ENCODE measurements at places on chromosomes 2 and 18.
A peak's percentile ranks its signal among the peaks of the same experiment; 100 is the strongest.

GRCh38 chr2:99674090-99674489, 184.3 kb upstream of the REV1 start:
- no peak for DNase-seq

DNA sequence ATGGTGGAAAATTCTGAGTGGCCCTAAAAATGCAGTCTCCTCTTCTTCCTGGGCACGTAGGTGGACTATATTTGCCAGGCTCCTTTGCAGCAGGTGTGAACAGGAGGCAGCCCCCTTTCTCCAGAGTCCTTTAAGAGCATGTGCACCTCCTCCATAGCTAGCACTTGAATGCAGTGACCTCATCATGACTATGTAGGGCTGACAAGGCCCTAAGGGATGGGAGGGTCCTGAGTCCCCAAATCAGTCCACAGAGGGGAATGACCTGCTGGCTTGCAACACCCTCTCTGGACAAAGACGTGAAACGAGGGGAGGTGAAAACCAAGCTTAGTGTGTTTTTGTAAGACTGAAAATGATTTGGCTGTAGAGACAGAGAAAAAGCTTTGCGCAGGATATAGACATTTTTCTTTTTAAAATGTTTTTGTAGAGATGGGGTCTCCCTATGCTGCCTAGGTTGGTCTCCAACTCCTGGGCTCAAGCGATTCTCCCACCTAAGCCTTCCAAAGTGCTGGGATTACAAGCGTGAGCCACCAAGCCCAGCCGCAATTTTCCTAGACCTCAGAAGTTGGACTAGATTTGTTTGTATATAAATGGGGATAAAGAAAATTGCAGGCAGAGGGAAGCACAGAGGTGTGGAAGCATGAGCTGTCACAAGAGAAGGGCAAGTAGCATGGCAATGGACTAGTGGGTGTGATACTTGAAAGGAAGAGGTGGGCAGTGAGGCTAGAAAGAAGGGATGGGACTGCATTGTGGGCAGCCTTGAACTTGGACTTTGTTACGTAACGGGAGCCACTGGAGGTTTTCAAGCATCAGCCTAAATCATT, 28.8 kb downstream of the LONRF2 start:
- no peak for DNase-seq

- DNase-seq = no peak
These were observed 14.7 kb upstream of the IKZF2 start for GRCh38 chr2:213166109-213166508.

DNA sequence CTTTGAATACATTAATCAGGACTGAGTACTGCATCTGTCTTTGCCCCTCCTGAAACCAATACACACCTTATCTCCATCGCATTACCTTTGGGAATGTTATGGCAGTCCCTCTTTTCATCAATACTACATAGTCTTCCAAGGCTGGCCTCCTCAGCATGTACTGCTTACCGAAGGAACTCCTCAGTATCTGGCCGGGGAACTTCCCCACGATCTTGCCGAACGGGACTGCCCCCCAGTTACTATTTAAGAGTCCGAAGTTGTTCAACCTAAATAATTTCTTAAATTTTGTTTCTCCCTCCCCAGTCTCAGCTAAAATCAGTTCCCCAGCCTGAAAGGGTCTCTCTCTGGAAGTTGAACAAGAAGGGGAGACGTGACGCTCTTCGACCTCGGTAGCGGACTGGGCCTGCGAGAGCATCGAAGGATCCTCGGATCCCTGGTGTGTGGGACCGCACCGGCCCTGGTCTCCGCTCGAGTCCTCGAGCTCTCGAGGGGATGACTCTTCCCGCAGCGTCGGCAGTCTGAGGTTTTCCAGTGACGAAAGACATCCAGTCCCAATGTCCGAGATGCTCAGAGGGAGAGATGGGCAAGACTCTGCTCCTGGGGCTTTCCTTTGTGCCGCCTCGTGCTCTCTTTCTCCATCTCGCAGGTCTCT, 489 bp downstream of the TRMT61B start:
- peak; percentile 67 for DNase-seq

- DNase-seq = no peak
These were observed 142.7 kb upstream of the NFATC1 start for GRCh38 chr18:79252904-79253633.

DNA sequence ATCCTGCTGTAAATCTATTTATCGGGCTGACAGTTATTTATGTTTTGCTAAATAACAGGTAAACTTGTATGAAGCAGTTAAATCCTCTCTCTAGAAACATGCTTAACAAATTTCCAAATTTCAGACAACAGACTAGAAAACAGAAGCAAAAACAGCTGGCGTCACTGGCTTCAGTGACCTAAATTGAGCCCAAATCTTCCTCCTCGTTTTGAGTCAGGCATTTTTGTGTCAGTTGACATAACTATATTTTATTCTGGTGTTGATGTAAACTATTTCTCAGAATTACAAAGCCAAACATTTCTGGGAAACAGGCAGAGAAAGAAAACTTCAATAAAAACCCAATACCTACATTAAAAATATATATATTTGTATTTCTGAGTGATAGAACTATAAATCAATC, 21.7 kb downstream of the RBMS1 start:
- DNase-seq = no peak

DNA sequence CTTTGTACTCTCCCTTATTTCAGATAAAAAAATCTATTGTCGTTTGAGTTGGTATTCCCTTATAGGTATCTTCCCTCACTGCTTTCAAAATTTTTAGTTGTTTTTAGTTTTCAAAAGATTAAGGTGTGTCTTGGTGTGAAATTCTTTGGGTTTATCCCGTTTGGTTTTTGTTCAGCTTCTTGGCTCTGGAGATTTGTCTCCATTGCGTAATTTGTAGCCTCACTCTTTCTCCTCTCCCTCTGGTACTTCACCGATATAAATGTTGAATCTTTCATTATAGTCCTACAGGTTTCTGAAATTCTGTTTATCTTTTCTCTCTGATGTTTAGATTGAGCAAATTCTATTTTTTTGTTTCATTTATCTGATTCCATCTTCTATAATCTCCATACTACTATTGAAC, 113.8 kb upstream of the HS6ST1 start:
- no peak for DNase-seq

DNA sequence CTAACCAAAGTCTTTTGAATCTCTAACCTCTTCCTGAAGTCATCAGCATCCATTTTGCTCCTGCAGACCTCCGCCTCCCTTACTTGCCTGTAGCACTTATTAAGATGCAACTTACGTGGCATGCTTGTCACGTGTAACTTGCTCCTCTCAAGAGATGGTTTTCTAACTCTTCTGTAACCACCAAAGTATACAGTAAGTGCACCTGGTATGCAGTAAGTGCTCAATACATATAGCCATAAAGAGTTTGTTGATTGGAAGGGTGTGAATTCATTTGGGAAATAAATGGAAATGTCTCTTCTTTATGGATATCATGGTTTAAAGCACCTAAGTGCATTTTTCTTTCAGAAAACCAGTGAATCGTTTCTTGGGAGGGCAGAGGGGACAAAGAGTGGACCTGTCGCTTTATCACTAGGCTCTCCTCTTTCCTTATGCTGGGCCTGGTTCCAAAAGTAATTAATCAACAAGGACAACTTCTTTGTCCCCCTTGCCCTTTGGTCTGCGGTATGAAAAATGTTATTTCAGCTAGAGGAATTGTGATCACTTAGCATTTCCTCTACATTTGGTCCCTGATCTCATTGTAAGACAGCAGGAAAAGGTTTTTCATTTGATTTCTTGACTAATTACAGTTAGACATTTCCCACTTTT, 370.0 kb upstream of the SPRED2 start:
- no peak for DNase-seq

- DNase-seq = no peak
These were observed 48.4 kb upstream of the IGFBP5 start for GRCh38 chr2:216743781-216744180.

GRCh38 chr2:26706616-26707473, 14.3 kb downstream of the KCNK3 start:
- no peak for DNase-seq

- no peak for DNase-seq
These were observed 15.1 kb downstream of the ST3GAL5 start for GRCh38 chr2:85873679-85874078.

DNA sequence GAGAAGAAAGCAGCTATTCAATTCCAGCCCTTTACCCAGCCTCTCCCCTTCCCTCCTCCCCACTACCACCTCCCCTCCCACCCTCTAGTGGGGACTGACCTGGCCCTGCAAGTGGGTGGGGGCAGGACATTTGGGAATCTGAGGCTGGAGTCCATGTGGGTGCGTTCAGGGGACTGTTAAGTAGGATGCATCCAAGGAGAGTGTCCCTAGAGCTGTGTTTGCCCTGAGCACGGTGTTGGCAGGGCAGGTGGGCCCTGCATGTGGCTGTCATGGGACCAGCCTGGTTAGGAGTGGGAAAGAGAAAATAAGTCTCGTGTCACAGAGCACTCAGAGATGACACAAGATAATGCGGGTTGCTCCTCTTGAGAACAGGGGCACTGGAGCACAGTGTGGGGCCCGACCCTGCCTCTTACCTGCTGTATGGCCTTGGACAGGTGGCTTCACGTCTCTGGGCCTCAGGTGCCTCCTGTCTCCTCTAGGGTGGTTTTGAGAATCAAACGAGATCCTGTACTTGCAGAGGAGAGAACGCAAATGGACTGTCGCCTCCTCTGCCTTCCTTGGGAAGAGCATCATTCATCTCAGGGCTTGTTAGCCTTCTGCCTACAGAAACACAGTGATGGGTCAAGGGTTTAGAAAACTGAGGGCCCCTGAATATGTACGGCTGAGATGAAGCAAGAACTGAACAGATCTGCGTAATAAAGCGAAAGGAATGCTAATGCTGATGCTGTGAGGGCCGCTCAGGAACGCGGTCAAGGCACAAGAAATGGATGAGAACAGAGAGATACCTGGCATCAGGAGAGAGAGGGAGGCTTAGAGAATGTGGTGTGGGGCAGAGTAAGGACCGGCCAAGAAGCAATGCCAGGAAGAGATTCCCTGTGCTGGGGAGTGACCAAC, 187.7 kb upstream of the HAAO start:
- DNase-seq = no peak

DNA sequence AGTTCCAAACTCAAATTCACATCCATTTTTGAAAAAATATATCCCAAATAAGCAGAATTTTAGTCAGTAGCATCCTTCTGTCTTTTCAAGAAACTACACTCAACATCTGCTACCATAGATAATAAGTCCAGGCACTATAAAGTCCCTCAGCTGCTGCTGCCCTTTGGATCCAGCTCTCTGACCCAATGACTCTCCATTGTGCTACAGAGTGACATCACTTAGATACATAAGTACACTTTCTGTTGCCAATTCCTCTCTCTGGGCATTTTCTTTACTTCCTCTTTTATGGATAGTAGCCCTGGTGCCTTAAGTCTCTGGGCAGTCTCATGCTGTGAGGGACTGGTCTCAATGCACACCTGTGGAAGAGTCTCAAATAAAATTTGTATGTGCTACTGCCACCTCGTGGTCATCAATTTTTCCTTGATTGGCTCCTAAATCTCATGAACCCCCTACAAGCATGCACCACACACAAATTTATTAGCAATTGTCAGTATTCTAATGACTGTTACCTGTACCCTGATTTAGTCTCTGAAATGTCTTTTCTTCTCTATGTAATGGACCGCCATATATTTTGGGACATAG, 219.2 kb downstream of the LRP1B start:
- peak; percentile 30 for DNase-seq

GRCh38 chr2:239386001-239386670, 14.7 kb downstream of the HDAC4 start:
- DNase-seq = no peak

- no peak for DNase-seq
These were observed 36.9 kb downstream of the KCNE4 start for GRCh38 chr2:223088866-223089265.

DNA sequence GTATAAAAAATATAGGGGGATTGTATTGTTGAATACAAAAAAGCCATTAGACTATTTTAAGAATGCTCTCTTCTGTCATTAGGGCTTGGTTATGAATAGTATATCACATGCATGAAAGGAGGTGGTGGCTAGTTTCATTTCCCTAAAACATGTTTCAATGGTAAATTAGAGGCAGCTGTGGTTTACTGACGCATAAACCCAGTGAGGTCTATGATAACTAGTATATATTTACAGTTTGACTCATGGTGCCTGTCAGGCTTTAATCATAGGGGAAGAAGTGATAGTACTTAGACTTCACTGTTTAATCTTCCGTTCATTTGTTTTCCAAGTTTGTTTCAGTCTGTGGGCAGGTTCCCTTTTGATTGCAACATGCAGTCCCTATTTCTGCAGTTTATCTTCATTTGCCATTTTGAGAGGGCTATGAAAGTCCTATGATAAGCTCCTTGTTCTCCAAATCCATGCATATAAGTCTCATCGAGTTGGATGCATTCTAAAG, 55.1 kb upstream of the MAP4K3 start:
- DNase-seq = peak; percentile 94

GRCh38 chr2:126890551-126891450, 7.9 kb upstream of the TEX51 start:
- DNase-seq = no peak

DNA sequence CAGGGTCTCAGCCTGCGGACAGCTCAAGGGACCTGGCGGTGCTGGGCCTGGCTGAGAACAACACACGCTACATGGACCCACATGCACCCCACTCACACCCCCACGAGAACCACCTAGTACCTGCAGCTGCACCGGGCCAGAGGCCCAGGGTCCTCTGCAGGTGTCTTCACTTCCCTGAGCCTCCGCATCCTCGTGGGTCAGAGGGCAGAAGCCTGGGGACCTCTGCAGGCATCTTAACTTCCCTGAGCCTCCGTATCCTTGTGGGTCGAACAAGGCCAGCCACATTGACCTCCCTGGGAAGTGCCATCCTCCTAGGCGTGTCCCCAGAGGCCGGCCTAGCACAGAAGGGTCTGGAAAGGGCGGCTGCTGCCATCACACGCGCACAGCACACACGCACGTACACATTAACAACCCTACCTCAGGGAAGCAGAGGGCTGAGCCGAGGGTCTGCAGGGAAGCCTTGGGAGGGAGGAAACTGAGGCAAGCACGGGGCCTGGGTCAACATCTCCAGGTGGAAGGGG, 62.5 kb upstream of the HPCAL1 start:
- DNase-seq = no peak

DNA sequence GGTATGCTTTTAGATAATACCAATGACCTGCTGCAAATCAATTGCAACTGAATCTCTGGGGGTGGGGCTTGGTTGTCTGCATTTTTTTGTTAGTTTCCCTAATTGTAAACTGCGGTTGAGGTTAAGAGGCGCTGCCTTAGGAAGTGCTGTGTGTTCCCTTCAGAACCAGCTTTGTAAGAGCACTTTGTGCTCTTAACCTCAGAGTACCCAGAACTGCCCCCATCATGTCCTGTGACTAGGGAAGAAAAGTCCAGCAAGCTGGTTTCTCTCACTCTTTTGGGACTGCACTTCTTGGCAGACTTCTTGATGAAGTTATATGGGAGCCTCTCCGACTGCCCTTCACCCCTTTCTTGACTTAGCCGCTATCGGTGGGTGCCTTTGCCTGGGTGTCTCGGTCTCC, 245.5 kb upstream of the CXCR4 start:
- DNase-seq = no peak

GRCh38 chr2:138170485-138170884, 206.2 kb downstream of the HNMT start:
- no peak for DNase-seq

DNA sequence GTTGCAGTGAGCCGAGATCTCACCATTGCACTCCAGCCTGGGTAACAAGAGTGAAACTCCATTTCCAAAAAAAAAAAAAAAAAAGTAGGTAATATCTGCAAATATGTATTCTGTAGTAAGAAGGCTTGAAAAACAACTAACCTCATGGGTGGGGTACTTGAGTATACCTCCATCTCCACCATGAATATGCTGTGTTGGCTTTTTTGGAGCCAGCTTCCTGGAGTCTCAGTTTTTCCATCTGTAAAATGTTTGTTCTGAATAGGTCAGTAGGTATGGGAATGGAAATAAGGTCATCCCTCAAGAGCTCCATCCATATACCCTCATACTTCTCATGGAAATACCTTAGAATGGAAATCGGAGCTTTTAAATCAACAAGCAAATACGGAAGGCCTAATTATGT, 430.0 kb upstream of the FAM98A start:
- DNase-seq = no peak

All from RKO (cell line).